ENCODE measurements at places on chromosomes 7 and 10.

DNA sequence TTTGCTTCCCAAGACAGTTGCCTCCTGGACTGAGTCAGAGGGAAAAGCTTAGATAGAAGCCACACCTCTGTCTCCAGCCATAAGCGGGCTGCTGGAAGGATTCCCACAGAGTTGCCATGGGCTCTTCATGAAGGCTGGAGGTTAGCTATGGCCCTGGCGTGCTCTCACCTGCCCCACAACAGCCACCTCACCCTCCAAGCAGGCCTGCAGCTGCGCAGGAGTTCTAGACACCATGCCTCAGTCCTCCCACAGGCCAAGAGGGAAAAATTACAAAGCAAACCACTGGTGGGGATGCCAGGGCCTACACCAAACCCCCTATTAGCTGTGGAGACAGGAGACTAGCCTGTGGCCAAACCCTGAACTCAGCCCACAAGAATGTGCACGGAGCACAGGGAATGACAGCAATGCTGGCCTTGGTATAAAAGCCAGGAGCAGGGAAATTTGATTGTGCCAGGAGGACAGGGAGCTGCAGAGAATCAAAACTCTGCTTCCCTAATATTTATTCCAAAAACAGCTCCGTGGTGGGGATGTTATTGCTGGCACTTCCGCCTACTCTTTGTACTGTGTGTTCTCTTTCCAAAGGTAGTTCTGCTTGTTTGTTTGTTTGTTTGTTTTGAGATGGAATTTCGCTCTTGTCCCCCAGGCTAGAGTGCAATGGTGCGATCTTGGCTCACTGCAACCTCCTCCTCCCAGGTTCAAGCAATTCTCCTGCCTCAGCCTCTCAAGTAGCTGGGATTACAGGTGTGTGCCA, 60.3 kb upstream of the STK17A start:
- DNase-seq, result no peak

DNA sequence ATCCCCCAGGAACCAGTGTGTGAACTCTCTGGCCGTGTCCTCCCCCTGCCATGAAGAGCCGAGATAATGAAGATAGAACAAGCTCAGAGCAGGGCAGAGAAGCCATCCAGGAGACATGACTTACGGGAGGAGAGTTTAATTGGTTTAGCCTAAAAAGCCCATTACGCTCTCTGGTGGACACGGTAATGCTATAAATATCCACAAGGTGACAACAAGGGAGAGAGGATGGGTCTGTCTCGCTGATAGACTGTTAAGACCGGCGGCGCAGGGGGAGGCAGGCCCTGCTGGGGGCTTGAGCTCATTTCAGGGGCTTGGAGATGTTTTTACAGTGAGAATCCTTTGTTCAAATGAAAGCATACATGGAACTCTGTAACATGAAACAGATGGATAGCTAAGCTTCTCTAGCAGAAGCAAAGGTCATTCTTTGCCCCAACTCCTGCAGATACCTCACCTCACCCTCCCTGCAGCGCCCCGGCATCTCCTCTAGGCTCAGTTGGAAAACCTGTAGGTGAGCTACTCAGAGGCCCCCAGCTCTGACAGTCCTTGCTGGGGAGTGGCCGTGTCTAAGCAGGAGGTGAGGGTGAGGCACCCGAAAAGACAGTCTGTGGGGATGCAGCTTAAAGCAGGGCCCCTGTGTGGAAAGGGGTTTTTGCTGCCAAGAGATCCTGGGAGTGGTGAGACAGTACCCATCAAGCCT, 40.8 kb upstream of the LOXL4 start:
- no peak for DNase-seq

DNA sequence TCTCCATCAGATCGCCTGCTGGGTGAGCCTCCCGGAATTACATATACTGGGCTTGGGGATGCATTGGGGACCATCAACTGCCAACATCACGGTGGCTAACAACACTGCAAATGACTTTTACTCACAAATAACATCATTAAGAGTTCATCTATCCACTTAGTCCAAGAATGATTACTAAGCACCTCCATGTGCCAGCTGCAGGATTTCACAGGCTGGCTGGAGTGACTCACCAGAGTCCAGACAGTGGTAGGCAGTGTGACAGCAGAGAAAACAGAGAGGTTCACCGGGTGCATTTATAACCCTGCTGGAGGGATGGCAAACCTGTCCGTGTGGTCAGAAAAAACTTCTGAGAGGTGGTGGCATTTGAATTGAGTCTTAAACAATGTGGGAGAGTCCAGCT, 3.2 kb upstream of the IGFBP3 start:
- no peak for DNase-seq

GRCh38 chr7:108771853-108772252, 202.2 kb downstream of the DNAJB9 start:
- no peak for DNase-seq

DNA sequence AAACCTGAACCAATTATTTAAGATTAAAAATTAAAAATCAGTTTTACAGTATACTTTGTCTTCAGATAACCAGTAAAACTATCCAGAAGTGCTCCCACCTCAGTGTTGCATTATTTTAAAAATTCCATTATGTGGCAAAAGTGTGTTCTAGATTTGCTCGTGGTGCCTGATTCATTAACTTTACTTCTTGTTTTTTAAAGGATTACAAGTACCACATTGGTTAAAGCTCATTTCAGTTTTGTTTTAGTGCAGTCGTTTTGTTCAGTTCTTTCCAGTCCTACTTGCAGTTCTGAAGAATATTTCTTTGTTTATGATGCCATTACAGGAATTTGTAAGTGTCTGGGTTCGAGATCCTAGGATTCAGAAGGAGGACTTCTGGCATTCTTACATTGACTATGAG, 69.0 kb downstream of the SNX10 start:
- no peak for DNase-seq

GRCh38 chr10:99859585-99859984, 77.1 kb downstream of the ABCC2 start:
- DNase-seq, result no peak

DNA sequence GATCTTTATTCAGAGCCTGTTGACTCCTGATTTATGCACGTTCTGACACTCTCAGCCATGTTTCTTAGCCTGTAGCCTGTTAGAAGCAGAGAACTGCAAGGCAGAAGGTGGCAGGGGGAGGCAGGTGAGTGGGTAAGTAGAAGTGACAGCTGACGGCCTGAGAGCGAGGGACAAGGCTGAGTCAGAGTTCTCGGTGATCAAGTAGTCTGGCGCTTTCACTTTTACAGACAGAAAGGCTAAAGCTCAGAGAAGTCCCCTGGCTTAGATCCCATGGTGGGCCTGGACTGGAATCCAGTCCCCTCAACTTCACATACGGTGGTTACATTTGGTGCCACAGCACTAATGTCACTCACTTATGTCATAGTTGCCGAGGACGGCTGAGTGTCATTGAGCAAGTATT, 139.0 kb downstream of the TACC2 start:
- no peak for DNase-seq

GRCh38 chr10:131658476-131659110, 242.2 kb upstream of the PPP2R2D start:
- no peak for DNase-seq

- no peak for DNase-seq
Observed at GRCh38 chr10:101856626-101857025, 13.0 kb upstream of the KCNIP2 start.

DNA sequence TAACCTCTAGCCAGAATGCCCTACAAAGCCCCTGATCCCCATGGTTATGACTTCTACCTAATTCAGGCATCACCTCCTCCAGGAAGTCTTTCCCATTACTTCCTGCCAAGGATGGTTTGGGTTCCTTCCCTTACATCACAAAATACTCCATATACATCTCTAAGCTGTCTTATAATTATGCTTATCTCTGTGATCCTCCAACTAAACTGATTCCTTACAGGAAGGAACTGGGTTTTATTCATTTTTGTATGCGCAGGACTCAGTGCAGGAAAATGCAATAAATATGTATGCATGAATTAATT, 41.3 kb downstream of the PIP4K2A start:
- no peak for DNase-seq

DNA sequence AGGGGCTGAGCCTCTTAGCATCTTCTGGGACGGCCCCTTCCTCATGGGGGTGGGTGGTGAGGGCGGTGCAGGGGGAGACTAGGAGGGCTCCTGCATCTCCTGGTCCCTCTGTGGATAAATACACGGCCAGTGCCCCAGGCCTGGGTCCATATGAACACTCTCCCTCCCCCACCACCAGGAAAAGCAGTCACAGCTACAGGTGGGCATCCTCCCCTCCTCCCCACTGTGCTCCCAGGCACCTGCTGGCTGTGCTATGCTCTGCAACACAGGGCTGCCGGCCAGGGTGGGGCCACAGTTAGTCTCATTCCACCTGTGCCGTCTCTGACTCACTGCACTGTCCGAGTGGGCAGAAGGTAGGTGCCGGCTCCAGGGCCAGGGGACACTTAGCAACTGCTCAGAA, 87.3 kb upstream of the INSIG1 start:
- DNase-seq, result no peak

- DNase-seq, result no peak
Observed at GRCh38 chr10:104614245-104614831, 26.8 kb upstream of the SORCS3 start.

Data from COR-L47 (cell line).